ENCODE measurements at places on chromosomes 3 and 15.

GRCh38 chr3:38370149-38370548, 23.6 kb downstream of the XYLB start:
- DNase-seq, result no peak

- no peak for DNase-seq
These were observed 28.6 kb downstream of the RLBP1 start for GRCh38 chr15:89192766-89193165.

DNA sequence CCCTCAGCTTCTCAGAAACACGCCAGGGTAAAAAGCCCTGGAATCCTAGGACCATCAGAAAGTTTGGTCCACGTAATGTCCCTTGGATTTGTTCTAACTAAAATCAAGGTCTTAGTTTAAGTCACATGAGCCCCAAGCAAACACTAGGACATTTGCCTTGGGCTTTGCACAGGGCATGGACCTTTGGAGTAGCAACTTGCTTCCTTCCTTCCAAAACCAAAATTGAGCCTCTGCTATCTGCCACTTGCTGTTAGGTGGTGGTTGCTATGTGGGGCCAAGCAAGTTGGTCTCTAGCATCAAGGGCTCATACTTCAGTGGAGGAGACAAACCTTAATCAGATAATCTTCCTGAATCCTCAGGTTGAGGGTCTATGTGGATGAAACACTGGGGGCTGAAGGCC, 4.0 kb upstream of the DAG1 start:
- no peak for DNase-seq

GRCh38 chr3:134630506-134630905, 20.3 kb downstream of the KY start:
- DNase-seq, result no peak

- DNase-seq, result no peak
These were observed 1006.7 kb downstream of the ROBO1 start for GRCh38 chr3:78761126-78761525.

- DNase-seq, result no peak
These were observed 47.3 kb downstream of the BDH1 start for GRCh38 chr3:197508461-197508860.

GRCh38 chr3:30610702-30611368, 4.4 kb downstream of the TGFBR2 start:
- no peak for DNase-seq

DNA sequence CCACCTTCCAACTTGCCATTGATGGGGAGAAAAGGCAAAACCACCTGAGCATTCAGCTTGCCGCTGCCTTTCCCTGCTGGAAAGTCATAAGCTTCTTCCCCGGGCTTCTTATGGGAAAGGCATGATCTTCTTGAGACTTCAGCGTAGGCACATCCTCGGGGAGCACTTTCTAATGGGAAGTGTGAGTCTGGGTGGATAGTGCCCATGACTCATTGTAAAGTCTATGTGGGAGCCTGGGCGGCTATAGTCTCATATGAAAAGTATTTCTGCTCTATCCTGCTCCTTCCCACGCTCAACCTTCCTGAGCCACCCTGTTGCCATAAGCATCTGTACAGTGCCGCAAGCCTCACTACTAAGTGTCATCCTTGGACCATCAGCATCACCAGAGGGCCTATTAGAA, 309.9 kb upstream of the THBS1 start:
- DNase-seq, result no peak

- DNase-seq, result peak; percentile 9
These were observed 22.0 kb downstream of the RGMA start for GRCh38 chr15:93066834-93067648.

DNA sequence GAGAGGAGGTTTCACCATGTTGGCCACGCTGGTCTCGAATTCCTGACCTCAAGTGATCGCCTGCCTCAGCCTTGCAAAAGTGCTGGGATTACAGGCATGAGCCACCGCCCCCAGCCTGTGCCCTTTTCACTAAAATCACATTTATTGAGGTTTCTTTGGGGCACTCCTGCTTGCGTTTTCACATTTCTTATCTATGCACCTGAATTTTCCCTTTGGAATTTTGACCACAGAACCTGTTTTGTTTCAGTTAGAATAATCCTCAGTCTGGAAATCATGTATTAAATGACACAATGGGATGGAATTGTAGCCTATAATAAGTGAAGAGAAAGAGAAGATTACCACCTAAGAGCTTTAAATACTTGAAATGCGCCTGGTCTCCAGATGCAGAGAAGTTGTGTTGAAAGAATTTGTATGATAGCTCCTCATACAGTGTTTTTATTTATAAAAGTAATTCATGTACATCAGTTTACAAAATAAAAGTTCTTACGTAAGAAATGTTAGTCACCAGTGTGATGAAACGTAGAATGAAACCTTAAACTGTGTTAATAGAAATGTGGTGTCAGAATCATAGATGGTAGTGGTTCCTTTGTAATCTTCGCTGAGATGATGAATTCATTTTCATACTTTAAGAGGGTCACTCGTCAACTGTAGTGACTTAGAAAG, 107.0 kb downstream of the TCF12 start:
- DNase-seq, result no peak

- DNase-seq, result no peak
These were observed 60.5 kb downstream of the LMCD1 start for GRCh38 chr3:8562081-8562595.

DNA sequence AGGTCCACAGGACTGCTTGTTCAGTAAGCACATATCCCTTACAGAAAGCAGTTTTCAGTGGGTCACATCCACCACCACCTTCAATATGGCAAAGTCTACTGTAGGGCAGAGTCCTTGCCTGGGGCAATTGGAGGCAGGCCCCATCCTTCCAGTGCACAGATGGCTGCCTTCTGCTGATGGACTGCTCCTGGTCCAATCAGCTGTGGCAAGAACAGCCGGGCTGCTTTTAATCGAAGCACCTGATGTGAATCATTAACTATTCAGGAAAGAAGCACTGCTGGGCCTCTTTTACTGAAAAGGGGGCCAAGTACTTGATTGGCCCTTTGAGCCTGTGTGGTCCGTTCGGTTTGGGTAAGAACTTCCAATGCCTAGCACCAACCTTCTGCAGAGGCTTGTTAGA, 24.4 kb downstream of the LARS2 start:
- DNase-seq, result no peak

DNA sequence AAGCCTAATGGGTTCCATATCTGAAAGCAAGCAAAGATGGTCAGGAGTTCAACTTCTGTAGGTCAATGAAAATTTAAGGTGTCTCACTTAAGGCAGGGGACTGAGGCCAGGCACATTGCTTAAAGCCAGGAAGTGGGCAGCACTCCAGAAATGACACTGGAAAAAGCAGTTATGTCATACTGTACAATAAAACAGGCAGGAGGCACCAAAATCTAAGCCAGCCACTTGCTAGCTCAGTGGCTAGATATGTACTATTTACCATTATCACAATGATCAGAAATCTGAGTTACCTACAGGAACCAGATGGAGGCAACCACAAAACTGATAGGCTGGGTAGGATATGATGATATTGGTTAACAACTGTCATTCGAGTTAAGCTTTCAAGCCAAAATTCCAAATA, 57.3 kb downstream of the FRMD5 start:
- no peak for DNase-seq

DNA sequence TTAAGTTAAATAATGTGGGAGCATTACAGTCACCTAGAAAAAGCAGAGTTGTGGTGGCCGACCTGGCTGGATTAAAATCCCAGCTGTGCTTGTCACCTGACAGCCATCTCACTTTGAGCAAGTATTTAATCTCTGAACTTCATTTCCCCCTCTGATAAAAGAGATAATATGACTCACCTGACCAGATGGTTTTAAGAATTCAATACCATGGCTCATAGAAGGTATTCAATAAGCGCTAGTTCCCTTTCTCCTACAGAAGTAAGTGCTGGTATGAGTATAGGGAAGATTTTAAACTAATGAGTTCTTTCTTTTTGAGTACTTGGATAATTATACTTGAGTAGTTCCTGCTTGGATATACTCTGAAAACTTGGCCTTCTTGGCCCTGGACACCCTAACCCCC, 325.5 kb downstream of the IL5RA start:
- DNase-seq, result no peak

DNA sequence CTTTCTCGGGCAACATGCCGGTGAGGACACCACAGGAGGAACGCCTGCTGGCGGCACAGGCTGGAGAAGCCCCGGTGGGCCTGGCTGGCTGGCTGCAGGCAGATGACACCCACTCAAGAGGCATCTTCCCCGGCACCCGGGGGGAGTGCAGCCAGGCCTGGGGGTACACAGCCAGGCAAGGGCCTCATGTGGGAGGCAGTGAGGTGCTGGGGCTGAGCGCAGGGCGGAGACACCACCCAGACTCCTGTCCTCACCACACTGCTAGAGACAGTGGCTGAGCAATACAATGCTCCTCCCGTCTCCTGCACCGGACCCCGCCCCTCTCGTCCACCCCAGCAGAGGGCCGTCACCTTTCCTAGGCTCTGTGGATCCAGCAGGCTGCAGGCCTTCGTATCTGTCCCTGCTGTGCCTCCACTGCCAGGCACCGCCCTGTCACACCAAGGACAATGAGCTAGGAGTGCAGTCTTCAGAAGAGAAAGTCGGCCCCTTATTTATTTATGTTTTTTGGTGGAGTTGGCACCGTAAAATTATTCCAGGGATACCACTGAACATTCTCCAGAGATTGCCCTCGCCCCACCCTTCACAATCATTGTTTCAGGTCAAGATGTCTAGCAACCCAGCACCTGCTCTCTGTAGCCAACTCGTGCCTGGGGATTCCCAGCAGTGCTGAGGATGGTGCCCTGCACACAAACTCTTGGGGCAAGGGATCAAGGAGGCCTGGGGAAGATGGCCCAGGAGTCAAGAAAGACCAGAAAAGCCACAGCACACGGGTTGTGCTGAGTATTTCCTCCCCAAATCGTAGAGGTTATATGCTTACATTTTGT, 129.1 kb downstream of the ATP10A start:
- DNase-seq, result no peak

DNA sequence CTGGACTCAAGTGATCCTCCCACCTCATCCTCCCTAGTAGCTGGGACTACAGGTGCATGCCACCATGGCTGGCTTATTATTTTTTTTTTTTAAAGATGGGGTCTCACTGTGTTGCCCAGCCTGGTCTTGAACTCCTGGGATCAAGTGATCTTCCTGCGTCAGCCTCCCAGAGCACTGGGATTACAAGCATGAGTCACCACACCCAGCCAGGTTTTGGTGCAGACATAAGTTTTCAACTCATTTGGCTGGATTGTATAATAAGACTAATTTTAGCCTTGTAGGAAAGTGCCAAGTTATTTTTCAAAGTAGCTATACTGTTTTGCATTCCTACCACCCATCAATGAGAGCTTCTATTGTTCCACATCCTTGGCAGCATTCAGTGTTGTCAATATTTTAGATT, 32.1 kb downstream of the BUB1B start:
- DNase-seq, result no peak

DNA sequence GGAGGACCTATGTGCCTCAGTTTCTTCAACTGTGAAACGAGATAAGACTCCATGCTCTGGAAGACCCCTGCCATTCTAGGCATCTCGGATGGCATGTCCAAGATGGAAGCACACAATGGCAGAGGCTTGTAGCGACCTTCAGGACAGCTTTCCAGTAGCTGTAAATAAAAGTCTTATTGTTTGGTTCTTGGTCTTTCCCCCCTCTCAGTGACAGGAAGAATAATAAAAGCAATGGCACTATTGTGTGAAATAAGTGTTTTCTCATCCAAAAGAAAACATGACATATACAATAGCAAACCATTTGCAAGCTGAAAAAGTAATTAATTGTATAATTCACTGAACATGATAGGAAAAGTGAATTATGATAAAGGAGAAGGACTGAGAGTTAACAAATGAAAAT, 32.5 kb upstream of the CD47 start:
- DNase-seq, result peak; percentile 36

GRCh38 chr3:152825566-152825965, 9.4 kb upstream of the P2RY1 start:
- no peak for DNase-seq

- DNase-seq, result no peak
These were observed 860.4 kb downstream of the ROBO1 start for GRCh38 chr3:78907367-78907766.

- no peak for DNase-seq
These were observed 22.1 kb downstream of the TMED3 start for GRCh38 chr15:79332824-79333510.

DNA sequence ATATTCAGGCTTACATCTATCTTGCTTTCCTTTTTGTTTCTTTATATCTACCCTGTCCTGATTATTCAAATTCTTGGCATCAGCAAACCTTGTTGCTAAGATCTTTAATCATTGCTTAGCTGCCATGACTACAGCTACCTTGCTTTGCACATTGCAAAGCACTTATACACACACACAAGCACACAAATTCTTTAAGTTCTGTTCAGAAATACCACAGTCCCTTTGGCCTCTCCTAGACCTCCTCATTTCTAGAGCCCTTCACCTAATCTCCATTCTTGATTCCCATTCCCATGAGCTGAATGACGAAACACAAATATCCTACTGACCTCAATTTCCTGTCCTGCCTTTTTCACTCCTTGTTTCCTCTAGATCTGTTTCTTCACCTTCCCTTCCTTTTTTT, 409.6 kb downstream of the UNC13C start:
- no peak for DNase-seq

All from NCI-H146 (cell line).